Activated CD4-positive, alpha-beta T cell treated with anti-CD3 and anti-CD28 coated beads for 1 hour (primary cell): ENCODE measurements at places on chromosomes 1 and 21.

- DNase-seq, result no peak
Measured at GRCh38 chr1:119565131-119565772, 58.2 kb downstream of the HSD3B1 start.

DNA sequence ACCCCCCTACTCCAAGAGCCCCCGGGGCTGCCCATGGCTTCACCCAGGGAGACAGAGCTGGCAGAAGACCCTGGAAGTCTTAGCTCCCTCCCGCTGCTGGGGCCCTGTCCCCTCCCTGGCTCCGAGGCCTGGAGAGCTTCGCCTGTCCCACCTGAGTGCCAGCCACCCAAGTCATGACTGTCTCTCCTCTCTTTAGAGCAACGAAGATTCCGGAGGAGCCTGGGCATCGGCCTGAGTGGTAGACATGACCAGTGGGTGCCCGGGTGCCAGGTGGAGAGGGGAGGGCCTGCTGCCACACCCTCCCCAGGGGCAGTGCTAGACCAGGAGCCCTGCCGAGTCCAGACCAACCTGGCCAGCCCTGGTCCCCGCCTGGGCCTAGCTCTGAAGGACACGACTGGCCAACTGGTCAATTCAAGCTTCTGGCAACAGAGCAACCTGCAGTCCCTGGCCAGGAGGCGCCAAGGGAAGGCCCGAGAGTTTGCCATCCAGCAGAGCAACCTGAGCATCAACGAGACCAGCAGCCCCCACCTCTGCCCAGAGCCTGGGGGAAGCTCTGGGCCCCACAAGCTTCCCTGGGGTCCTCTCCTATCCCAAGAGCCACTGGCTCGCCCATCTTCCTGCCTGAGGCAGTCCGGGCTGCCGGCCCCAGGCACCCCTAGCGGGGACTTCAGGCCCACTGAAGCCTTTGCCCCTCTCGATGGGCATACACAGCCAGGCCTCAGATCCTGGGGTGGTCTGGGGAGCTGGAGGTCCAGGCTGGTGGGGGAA, 3.9 kb downstream of the C1orf167 start:
- no peak for DNase-seq

GRCh38 chr1:109849655-109850054, 61.0 kb upstream of the CSF1 start:
- DNase-seq, result no peak

GRCh38 chr1:198970916-198971315, 332.1 kb downstream of the PTPRC start:
- no peak for DNase-seq

- no peak for DNase-seq
Measured at GRCh38 chr1:178258536-178258935, 164.6 kb downstream of the RASAL2 start.

GRCh38 chr1:37274938-37275631, 199.3 kb upstream of the ZC3H12A start:
- DNase-seq, result no peak
